ENCODE measurements at places on chromosomes 5 and 9.

DNA sequence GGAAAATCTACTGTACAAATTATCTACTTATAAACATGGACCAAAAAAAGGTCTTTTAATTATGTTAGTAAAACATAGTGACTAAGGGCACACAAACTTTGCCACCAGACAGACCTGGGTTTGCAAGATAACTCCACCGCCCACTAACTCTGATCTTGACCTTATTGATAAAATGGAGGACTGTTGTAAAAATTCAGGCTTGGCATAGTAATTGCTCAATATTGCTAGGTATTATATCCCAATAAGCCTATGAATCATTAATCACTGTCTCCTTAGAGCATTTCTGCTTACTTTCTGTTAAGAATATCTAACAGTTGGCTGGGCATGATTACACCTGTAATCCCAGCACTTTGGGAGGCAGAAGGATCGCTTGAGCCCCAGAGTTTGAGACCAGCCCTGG is 3.8 kb downstream of the C9orf40 start:
- no peak for DNase-seq

DNA sequence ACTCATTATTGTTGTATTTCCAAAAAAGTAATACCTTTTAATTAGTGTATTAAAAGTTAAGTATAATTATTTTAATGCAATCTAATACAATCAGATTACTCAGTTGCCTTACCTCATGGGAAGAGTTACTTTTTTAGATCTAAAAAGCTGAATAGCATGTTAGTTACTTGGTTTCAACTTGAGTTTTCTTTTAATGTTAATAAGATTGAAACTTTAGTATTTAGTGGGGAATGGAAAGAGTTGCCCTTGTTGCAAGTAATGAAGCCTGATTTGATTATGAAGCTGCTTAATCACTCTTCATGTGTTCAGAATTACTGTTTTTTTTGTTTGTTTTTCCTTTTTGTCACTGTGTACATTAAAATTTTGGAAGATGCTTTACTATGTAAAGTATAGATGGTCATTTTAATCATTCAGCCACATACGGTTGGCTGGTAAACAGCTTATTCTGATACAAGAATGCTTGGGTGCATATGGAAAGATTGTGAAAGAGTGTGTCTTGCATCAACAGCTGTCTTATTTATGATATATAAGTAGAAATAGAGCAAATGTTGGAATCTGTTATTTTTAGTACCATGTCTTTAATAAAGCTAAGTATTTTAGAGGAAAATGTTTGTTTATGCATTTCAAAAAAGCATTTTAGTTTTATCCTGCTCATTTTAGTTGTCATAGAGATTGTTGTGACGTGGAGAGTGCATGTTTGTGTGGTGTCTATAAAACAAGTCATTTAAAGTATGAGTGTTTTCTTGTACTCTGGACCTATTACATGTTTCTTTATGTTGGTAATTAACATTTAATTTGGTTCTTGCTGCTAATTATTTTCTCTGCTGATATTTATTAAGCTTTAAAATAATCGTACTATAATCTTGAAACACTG is 36.4 kb downstream of the SREK1 start:
- no peak for DNase-seq

DNA sequence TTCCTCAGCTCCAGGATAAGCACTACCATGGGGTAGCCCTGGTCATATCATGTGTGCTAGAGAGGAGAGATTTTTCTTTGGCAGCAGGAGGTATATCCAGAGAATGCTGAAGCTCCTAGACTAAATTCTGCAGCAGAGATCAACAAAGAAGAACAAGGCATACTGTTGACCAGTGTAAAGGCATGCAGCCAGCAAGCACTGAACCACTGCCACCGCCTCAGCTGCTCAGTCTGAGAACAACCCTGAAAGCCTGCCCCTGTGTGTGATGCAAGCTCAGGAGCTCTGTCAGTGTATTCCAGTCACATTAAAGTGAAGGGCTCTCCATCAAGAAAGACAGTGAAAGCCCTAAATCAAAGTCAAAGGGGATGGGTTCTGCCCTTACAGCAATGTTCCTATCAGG is 439.5 kb upstream of the CD180 start:
- no peak for DNase-seq

DNA sequence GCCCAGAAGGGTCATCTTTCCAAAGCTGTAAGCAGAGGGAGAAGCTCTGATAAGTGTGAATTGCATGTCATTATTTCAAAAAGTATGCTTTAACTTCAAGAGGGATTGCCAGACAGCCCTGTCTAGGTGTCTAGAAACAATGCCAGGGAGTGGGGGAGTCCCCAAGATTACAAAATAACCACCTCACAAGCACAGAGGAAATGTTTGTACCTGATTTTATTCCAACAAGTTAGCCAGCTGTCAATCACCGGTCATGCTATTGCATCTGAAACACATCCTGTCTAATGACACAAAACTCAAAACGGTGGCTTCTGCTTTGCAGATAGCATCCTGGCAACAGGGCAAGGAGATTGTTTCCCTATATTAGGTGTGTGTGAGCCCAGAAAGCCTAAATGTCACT is 154.2 kb upstream of the WWC1 start:
- no peak for DNase-seq

DNA sequence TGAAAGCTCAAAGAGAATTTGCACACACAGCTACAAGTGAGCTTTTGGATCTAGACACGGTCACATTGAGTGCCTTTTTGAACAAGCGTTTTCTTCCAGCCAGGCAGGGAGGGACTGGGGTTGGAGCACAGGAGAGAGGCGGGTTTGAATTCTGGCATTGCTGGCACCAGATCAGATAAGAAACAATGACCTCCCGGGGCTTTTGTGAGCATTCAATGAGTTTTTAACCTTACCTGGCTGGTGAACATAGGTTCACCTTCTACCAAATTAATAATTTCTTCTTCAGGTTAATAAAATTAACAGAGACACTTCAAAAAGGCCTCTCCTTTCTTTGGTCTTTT is 312.9 kb upstream of the MSX2 start:
- no peak for DNase-seq

DNA sequence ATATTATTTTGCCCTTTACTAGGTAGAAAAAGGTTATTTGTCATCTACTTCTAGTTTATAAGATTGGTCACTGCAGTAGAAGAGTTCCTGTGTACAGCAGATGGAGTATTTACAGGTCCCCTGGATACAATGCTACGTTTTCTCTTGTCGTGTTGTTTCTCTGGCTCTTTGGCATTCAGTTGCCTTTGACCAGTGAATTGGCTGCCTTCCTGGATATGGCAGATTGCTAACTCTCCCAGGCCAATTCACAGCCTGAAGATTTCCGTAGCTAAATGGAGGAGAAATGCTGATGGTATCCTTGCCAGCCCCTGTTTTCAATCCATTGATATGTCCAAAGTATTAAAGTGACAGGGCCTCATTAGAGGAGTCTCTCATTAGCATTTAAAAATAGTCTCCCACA is 32.5 kb upstream of the GNAQ start:
- DNase-seq: no peak

- no peak for DNase-seq
Measured at GRCh38 chr9:95810133-95810532, 65.4 kb upstream of the ERCC6L2 start.

DNA sequence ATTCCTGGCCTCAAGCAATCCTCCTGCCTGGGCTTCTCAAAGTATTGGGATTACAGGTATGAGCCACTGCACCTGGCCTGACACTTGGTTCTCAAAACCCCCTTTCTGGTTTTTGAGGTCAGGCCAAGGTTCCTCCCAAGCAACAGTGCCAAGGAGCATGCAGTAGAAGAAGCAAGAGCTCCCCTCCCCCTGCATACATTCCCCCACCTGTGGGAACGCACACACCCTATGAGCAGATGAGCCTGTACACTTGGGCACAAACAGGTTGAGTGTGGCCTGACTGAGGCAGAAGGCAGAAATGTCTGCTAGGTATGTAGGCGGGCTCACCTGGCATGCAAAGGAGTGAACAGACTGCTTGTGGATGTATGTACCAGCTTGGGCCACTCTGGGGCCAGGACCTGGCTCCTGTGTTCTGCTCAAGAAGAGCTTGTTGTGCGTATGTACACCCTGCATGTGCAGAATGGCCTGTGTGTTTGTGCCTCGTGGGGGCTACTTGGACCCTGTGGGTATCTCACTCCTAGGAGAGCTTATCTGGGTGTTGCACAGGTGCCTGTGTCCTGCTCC is 1.7 kb downstream of the GPRIN1 start:
- DNase-seq: no peak

DNA sequence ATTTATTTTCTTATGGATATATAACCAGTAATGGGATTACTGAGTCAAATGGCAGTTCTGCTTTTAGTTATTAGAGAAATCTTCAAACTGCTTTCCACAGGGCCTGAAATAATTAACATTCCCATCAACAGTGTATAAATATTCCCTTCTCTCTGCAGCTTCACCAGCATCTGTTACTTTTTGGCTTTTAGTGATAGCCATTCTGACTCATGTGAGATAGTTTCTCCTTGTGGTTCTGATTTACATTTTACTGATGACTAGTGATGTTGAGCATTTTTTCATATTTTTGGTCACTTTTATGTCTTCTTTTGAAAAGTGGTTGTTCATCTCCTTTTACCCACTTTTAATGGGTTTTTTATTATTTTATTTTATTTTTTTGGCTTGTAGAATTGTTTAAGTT is 1290.3 kb upstream of the CDH9 start:
- DNase-seq: no peak

DNA sequence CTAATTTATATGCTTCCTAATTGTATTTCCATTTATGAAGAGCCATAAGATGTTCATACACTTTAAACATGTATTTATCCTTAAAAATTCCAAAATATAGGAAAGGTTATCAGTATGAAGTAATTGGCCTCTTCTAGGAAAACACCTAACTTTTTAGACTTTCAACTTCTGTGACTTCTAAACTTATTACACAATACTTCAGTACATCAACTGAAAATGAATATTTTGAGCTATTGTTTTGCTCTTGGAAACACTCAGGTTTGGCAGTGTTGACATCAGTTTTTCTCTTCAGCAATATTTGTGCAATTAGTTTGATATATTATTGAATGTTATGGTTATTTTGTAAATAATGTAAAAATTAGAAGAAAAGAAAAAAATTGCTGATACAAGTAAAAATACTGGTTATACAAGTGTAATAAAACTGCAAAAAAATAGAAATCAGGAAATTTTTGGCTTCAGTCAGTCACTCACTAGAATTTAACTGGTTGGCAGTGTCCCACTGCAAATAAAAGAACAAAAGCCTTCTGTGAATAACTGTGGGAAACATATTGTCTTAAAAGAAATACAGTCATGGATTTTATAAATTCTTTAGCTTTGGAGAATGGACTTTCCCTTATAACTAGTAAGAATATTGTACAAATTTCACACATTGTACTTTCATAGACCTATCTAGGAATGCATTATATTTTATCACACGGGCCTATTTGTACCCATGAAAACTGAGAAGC is 635.9 kb downstream of the TLE1 start:
- no peak for DNase-seq

DNA sequence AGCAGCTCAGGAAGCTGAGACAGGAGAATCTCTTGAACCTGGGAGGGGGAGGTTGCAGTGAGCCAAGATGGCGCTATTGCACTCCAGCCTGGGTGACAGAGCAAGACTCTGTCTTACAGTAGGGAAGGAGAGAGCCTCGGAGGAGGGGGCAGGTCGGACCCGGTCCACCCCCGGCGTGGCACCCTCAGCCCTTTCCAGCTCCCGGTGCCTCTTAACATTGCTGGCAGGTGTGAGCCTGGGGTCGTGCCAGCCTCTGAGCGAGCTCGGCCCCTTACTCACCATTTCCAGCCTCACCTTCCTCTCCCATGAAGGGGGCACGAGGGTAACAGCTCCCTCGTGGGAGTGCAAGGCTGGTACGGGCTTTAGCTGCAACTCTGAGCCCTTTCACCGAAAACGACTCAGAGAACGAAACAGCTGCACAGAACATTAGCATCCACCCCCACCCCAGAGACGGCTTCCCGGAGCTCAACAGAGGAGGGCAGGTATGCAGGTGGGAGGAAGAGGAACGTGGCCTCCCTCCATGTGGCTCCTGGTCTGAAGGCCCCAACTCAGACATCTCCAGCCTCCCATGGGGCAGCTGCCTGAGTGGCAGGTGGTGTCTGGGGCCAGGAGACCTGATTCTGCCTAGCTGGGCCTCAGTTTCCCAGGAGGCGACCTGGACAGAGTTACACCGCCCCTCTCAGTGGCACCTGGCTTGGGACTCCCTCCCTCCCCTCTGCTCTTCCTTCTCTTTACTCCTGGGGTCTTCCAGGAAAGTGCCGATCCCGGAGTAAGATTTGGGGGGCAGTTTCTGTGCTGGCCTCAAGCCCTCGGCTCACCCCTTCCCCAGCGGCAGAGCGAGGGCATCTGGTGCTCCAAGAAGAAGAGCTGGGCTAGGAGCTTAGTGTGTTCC is 28.5 kb upstream of the ABO start:
- DNase-seq: no peak

DNA sequence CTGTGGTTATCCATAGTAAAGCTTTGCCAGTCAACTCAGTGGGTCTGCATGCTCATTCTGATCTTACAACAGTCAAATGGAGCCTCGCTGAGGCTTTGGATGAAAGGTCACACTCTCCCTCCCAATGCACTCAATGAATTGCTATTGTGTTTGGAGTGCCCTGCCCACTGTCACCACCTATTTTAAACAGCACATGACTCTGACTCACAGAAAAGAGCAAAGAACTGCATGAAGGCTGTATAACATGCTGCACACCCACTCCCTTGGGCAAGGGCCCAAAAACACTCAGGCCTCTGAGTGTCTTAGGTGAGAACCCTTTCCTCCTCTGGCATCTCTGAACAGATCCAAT is 118.7 kb upstream of the CCDC112 start:
- peak; percentile 11 for DNase-seq

GRCh38 chr5:168707716-168708695 is 128.8 kb upstream of the PANK3 start:
- DNase-seq: no peak

GRCh38 chr5:61755726-61756222 is 423.7 kb downstream of the ZSWIM6 start:
- no peak for DNase-seq

DNA sequence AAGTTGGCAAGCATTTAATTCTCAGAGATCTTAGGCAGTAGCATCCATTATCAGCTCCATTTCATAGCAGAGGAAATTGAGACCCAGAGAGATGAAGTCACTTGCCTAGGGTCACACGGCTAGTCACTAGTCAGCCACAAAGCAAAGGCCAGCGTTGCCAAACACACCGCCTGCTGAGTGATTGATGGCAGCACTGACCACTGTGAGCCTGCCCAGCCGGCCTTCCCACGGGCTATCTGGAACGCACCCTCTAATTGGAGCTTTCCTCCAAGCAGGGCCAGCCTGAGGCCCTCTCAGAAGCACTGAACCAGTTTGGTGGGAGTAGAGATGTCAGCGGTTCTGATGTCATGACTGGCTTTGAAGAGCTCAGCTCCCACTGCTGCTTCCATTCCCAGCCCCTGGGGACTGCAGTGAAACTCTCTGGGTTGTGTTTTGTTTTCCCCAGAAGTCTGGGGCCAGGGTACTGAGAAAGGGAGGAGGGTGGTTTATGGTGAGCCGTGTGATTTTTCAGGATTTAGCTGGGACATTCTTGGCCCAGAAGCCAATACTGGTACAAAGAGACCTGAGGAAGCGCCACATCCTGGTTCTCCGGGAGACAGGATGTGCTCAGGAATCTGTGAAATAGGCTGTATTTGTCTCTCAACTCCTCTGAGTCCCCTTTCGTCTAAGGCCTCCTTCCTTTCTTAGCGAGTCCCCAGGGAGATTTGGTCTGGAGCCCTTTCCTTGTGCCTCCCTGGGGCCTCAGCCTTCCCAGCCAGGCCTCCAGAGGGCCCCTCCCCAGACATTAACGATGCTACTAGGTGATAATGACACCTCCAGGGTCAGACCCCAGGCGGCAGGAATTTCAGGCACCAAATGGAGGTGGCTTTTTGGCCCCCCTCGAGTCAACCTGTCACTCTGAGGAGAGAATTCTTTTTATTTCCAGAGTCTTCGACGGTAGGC is 44.5 kb downstream of the SPRY4 start:
- DNase-seq: no peak

GRCh38 chr5:14228219-14228618 is 85.1 kb downstream of the TRIO start:
- no peak for DNase-seq
